ENCODE measurements at places on chromosomes 1 and 21. TPM values are rescaled to one million over a fixed set of nuclear protein-coding genes. Genes with fewer than 3 reads are reported as not detected.

GBP7 gene
- polyA plus RNA-seq: not detected

GJA4 gene
- not detected for polyA plus RNA-seq

SHCBP1L gene
- not detected for polyA plus RNA-seq

CLIC6 gene
- 0.16 TPM for polyA plus RNA-seq

KCNC4 gene
- 0.52 TPM for polyA plus RNA-seq

OR2T11 gene
- polyA plus RNA-seq: not detected

All from neural cell (in vitro differentiated cells).